ENCODE measurements at places on chromosomes 6 and 20.

DNA sequence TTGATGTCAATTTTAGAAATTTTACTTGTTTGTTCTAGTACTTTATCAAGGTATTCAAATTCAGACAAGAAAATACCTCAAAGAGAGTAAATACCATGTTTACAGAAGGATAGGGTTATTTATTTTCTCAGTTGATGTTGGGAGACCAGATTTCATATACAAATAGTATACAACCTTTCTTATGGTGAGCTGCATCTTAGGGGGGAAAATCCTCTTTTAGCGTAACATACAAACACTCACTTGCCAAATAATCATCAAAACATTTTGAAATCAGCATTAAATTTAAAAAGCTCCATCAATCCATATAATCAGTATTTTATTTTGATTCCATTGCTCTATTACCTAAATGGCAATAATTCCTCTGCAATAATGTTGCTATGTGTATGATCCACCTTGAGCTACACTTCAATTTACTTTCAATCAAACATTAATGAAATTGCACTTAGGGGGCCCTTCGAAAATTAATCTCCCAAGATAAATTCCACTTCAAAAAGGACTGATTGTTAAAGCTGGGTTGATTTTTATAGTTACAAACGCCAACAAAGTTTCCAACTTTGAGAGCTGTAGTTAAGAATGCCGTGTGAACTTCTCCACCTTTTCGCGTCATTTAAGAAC is 2.2 kb downstream of the NKX2-4 start:
- DNase-seq = no peak

GRCh38 chr6:85561750-85562357 is 31.8 kb downstream of the SNX14 start:
- no peak for DNase-seq

DNA sequence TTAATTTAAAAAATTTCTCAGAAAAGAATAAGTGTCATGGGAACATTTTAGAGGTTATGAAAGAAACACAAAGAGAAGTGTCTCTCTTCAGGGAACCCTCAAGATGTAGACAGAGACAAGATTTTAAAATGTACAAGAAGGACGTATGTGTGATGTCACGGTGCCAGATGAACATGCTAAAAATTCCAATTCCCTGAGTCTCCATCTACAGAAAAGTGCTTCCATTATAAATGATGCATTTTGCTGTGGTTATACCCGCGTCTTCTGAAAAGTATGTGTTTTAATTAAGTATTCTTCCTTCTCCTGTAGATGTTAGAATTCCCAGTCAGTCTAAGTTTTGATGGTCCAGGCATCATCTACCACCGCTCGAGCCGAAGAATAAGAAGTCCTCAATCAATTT is 489.1 kb downstream of the PREX1 start:
- DNase-seq = no peak

DNA sequence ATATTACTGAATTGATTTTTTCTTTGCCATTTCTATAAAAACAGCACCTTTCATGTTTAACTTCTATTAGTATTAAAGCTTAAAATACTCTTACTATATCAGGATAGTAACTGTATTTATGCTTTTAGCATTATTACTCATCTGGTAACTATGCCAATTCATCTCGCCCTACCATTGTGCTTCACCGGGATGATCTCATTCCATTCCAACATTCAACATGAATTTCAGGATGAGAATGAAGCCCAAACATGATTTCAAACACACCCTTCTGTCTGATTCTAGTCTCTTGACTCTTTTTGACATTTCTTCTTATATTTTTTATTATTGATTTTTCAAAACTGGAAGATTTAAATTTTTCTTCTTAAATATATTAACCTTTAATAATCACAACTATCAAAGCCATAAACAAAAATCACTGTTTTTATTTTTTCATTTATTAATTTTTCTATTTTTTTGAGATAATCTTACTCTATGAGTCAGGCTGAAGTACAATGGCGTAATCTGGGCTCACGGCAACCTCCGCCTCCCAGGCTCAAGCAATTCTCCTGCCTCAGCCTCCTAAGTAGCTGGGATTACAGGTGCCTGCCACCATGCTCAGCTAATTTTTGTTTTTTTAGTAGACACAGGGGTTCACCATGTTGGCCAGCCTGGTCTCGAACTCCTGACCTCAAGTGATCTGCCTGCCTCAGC is 46.7 kb downstream of the GJA1 start:
- DNase-seq = no peak

DNA sequence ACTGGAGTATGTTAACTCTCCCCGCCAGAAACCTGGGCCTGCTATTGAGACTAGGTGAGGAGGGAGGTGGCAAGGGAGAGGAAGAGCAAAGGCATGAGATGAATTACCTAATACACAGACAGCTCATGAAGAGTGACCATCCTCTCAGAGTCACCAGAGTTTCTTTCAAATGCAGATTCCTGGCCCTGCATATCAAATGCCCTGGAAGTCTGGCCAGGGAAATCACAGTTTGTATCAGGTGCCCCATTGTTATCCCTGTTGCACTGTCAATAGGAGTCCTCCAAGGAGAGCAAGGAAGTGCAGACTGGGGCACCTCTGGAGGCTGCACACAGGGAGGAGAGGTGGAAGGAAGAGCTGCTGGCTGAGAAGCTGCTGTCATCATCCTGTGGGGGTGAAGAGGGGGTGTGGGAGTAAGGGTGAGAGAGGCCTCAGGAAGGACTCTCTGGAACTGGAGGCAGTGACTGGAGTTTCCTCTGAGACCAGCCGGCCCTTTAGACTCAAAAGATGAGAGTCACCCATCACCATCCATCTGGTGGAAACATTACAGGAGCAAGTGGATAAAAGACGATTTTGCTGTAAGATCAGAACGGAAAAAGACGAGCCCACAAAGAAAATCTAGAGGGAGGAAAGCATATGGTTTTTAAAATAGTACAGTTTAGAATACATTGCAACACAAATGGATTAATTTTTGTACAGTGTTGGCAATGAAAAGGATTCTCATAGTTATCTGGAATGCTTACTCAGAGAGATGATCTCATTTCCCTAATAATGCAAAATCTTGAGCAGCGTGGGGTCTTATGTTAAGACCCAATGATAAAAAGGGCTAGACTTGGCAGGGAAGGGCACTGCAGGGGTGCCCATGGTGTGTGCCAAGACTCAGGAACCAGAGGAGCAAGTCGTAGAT is 268.1 kb downstream of the UST start:
- no peak for DNase-seq
